Activated naive CD4-positive, alpha-beta T cell treated with anti-CD3 and anti-CD28 coated beads for 36 hours (primary cell): ENCODE measurements at places on chromosomes 6 and 20.
A peak's percentile ranks its signal among the peaks of the same experiment; 100 is the strongest.

GRCh38 chr6:169805242-169805838, 53.9 kb downstream of the ERMARD start:
- no peak for DNase-seq
- H3K27me3 ChIP-seq = peaks cover 27% of the 10 kb centered on the region
- peaks cover 55% of the 10 kb centered on the region for H3K4me1 ChIP-seq

DNA sequence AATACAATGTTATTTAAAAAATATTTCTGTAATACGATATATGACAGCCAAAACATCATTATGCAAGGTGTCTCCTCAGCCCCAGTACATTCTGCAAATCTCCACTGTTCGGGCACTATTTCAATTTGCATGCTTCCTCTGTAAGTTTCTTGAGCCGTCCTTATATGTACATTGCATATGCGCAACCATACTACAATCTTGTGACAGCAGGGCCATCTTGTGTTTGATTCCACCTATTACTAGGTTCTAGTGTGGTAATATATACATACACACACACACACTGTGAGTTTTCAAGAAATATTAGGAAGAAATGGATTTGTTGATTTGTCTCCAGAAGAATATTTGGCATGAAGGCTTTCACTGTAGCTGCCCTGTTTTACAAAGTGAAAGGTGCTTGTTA, 9.8 kb downstream of the LYRM4 start:
- DNase-seq = no peak
- no peak overlapping the region for H3K27ac ChIP-seq
- H3K4me3 ChIP-seq = no peak overlapping the region
- peaks cover 28% of the 10 kb centered on the region for H3K36me3 ChIP-seq
- H3K27me3 ChIP-seq = no peaks in the 10 kb centered on the region

DNA sequence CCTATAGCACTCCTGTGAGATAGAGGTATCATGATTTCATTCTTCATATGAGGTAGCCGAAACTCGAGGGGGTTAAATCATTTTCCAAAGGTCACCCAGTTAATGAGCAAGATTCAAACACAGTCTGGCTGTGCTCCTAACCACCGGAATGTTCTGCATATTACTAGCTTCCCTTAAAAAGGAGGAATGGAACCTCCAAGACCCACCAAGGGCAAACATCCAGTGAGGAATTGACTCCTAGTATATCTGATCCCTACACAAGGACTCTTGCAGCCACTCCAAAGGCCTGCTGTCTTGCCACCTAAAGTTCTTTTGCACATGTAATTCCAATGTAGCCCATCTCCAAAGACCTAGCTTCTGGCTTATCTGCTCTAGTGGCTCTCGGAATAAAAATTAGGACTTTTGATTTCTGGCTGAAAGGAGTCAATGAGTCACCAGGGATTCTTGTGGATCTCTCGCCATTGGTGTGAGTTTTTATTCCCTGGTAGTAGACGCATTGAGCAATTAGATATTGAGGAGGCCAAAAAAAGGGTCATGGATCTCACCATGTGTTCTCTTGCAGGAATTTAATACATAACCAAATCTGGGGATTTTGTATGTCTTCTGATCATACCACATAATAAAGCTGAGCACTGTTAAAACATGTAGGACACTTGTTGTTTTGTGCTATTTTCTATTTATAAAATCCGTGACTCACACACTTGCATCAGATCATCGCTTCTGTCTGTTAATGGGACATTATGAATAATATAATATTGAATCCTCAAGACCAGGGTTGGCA, 9.1 kb downstream of the BCAS1 start:
- H3K4me3 ChIP-seq = no peak overlapping the region
- no peaks in the 10 kb centered on the region for H3K27me3 ChIP-seq
- no peak for DNase-seq
- peaks cover 8% of the 10 kb centered on the region for H3K4me1 ChIP-seq
- no peak overlapping the region for H3K27ac ChIP-seq

DNA sequence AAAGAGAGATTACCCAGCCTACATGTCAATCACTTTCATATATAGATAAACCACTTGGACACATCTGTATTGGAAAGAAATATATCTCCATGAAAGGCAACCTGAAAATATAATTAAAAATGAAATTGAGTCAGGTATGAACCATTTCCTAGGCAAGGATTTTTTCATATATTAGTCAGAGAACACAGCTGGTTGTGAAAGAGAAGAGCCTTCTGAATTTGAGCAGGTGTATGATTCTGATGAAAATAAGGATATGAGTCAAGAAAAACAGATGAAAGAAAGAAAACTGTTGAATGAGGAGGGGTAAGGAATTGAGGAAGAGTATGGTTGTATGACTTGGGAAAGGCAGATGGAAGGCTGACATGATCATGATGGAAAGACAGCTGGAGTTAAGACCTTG, 441.1 kb downstream of the HAO1 start:
- H3K36me3 ChIP-seq = no peaks in the 10 kb centered on the region
- no peaks in the 10 kb centered on the region for H3K27me3 ChIP-seq
- no peaks in the 10 kb centered on the region for H3K4me1 ChIP-seq
- H3K4me3 ChIP-seq = no peak overlapping the region

- H3K27ac ChIP-seq = no peak overlapping the region
- peaks cover 6% of the 10 kb centered on the region for H3K36me3 ChIP-seq
- no peak overlapping the region for H3K4me3 ChIP-seq
- H3K4me1 ChIP-seq = peaks cover 12% of the 10 kb centered on the region
- DNase-seq = no peak
Observed at GRCh38 chr6:5531853-5532375, 270.6 kb downstream of the FARS2 start.

GRCh38 chr6:108616973-108617372, 56.3 kb downstream of the FOXO3 start:
- H3K36me3 ChIP-seq = peaks cover under 1% of the 10 kb centered on the region
- no peaks in the 10 kb centered on the region for H3K27me3 ChIP-seq
- peaks cover 35% of the 10 kb centered on the region for H3K4me1 ChIP-seq
- H3K4me3 ChIP-seq = no peak overlapping the region

- H3K27me3 ChIP-seq = no peaks in the 10 kb centered on the region
- peaks cover 13% of the 10 kb centered on the region for H3K4me1 ChIP-seq
- H3K36me3 ChIP-seq = peaks cover 2% of the 10 kb centered on the region
- DNase-seq = no peak
Observed at GRCh38 chr20:45378191-45378590, at the start of gene TP53TG5. Gene TP53TG5, minus strand, starts transcription at chr20:45378325. Its CDS starts 89 bp downstream, at chr20:45378236.

DNA sequence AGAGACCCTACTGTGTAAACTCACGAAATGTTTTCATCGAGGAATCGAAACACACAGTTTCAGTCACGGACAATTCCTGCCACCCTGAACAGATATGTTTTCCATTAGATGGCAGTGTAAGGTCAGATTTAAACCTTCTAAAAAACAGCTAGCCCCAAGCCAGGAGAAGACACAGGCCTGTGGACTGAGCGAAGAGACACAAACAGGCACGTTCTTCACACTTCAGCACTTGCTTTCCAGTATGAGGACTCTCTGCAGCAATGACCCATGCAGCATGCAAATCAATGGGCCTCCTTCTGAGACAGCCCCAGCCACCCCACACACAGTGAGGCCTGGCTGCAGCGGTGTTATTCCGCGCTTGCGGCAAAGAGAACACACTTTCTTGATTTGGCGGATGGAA, 31.9 kb downstream of the HUS1B start:
- no peaks in the 10 kb centered on the region for H3K27me3 ChIP-seq
- H3K27ac ChIP-seq = no peak overlapping the region
- no peak overlapping the region for H3K4me3 ChIP-seq
- no peak for DNase-seq
- H3K36me3 ChIP-seq = peaks cover 6% of the 10 kb centered on the region

DNA sequence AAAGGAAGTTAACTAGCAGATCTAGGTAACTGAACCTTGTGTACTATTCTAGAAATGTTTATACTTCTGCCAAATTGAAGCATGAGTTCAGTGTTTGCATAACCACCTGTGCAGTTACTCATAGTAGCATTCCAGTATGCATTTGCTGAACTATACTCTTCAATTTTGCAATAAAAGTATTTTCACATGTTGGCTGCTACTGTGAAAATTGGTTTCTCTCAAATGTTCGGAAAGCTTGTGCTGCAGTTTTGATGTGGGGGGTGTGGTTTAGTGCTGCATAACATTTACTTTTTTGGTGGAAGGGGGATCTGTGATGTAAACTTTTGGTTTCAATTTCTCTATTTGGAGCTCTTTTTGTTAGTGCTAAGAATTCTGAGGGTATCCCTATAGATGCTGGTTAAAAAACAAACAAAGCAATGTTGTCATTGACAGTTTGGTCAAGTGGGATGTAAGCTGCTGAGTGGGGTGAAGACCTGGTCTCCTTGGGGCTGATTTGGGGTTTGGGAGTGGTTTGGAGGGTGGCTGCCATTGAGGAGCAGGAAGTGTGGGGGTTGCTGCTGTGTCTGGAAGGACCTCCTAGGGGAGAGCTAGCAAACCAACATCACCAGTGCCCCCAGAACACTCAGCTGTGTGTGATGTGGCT, 87.8 kb downstream of the CARMIL1 start:
- peak overlapping the region; percentile 66 for H3K4me3 ChIP-seq
- H3K4me1 ChIP-seq = peaks cover 64% of the 10 kb centered on the region
- H3K27ac ChIP-seq = peak overlapping the region; percentile 75
- DNase-seq = peak; percentile 65
- H3K36me3 ChIP-seq = no peaks in the 10 kb centered on the region

- H3K27ac ChIP-seq = no peak overlapping the region
- no peak for DNase-seq
- no peaks in the 10 kb centered on the region for H3K27me3 ChIP-seq
- no peaks in the 10 kb centered on the region for H3K4me1 ChIP-seq
Observed at GRCh38 chr6:146426516-146426915, 117.1 kb upstream of the RAB32 start.

DNA sequence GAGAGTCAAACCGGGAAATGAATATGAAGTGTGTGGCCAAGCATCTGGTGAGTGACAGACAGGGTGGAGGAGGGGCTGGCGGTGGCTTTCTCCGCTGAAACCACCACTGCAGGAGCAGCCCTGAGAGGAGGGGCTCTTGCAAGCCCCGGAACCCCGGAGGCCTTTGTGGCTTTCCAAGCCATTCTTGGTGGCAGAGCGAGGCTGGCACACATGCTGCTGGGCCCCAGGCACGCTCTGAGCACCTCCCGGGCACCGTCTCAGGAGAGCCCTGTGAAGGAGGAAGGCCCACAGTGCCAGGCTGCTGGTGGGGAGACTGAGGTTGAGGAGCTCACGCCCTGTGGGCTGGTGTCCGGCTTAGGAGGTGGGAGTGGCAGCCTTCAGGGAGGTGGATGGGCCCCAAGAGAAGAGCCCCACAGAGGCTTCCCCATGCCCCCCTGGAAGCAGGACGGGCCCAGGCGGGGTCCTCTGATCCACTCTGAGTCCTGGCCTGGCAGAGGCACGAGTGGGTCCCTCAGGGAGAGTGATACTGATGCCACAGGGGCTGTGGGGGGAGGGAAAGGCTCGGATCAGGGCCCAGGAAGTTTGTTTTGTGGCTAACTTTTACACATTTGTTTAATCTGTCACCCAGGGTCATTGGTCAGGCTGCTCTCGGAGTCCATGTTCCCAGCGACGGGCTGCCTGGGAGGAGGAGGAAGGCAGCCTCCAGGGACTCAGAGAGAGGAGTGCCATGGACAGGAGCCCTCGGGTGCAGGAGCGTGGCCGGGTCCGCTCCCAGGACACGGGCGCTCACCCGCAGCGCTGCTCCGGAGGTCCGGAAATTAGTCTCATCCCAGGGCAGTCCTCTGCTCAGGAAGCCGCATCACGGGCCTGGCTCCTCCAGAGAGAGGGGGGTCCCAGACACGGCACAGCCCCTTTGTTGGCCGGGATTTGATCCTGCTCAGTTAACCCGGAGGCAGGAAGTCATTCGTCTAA, 170.7 kb downstream of the ERMARD start:
- no peak overlapping the region for H3K4me3 ChIP-seq
- peak; percentile 64 for DNase-seq
- no peaks in the 10 kb centered on the region for H3K36me3 ChIP-seq

DNA sequence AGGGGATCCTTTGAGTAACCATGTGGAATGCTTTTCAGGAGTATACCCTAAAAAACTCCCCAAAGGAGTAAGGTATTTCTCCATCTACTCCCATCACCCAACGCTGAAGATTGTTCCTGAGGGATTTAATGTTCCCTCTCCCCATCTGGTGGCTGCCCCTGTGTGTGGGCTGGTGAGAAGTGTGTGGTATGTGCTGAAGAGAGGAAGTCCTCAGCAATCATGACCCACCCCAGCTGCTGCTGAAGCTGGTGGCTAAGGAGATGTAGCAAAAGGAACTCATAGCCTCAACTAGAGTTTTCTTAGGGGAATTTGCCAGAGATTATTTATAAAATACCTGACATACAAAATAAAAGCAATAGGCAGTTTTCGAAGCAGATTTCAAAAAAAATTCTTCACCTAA, 114.3 kb upstream of the JAG1 start:
- H3K4me1 ChIP-seq = no peaks in the 10 kb centered on the region
- H3K27me3 ChIP-seq = peaks cover 2% of the 10 kb centered on the region

DNA sequence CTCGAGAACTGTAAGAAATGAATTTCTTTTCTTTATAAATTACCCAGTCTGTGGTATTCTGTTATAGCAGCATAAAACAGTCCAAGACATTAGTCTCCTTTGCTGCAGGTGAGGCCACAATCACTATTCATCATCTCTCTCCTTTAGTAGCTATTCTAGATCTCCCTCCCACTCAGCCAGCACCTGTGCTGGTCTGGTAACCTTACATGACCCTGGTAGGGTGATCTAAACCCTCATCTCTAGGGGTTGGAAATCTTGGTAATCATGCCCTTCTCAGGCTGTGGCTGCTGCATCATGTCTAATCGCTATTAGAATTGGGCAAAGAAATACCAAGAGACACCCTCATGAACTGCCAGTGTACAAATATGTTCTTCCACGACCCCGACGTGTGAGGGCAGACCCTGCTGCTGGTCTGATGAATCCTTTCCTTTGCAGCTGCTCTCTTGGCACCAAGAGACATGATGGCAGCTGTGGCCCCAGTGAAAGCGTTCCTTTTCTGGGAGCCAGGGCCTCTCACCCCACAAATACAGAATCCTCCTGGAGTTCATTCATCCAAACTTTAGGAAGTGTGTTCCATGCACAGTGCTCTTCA, 23.0 kb upstream of the IGF2R start:
- H3K4me3 ChIP-seq = no peak overlapping the region
- H3K27ac ChIP-seq = no peak overlapping the region
- peaks cover 5% of the 10 kb centered on the region for H3K4me1 ChIP-seq
- H3K36me3 ChIP-seq = no peaks in the 10 kb centered on the region

GRCh38 chr6:117616391-117617209, 14.3 kb upstream of the GOPC start:
- H3K4me1 ChIP-seq = peaks cover 30% of the 10 kb centered on the region
- H3K36me3 ChIP-seq = peaks cover 4% of the 10 kb centered on the region
- peak overlapping the region; percentile 66 for H3K27ac ChIP-seq
- DNase-seq = peak; percentile 50
- no peak overlapping the region for H3K4me3 ChIP-seq

- H3K27ac ChIP-seq = no peak overlapping the region
- no peaks in the 10 kb centered on the region for H3K27me3 ChIP-seq
- H3K36me3 ChIP-seq = no peaks in the 10 kb centered on the region
- no peak overlapping the region for H3K4me3 ChIP-seq
Observed at GRCh38 chr20:42588847-42589246, 600.9 kb downstream of the PTPRT start.

DNA sequence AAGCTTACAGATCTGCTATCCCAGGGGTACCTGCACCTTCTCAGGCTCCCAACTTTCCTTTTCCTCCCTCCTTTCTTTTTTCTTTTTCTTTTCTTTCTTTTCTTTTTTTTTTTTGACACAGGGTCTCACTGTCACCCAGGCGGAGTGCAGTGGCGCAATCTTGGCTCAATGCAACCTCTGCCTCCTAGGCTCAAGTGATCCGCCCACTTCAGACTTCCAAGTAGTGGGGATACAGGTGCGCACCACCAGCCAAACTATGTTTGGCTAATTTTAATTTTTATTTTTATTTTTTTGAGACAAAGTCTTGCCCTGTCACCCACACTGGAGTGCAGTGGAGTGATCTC, 36.0 kb downstream of the PIM1 start:
- H3K27me3 ChIP-seq = no peaks in the 10 kb centered on the region
- H3K36me3 ChIP-seq = no peaks in the 10 kb centered on the region
- H3K4me1 ChIP-seq = peaks cover 85% of the 10 kb centered on the region
- H3K27ac ChIP-seq = peak overlapping the region; percentile 88
- H3K4me3 ChIP-seq = no peak overlapping the region
- no peak for DNase-seq
